ENCODE measurements at places on chromosomes 6 and 20.
A peak's percentile ranks its signal among the peaks of the same experiment; 100 is the strongest.

- no peak for DNase-seq
These were observed 754 bp downstream of the TNF start for GRCh38 chr6:31575952-31576685.

- DNase-seq, result no peak
These were observed 89.0 kb upstream of the MBOAT1 start for GRCh38 chr6:20301256-20301655.

GRCh38 chr20:41304002-41304401, 13.5 kb downstream of the ZHX3 start:
- no peak for DNase-seq

DNA sequence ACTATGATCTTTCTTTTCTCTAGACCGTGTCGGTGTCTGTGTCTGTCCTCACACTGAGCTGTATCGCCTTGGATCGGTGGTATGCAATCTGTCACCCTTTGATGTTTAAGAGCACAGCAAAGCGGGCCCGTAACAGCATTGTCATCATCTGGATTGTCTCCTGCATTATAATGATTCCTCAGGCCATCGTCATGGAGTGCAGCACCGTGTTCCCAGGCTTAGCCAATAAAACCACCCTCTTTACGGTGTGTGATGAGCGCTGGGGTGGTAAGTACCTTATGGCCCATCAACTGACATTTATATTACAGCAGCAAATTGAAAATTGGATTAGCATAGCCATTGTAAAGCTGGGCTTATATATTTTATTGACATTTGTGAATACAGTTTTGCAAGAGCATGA, 72.2 kb upstream of the GFRAL start:
- no peak for DNase-seq

DNA sequence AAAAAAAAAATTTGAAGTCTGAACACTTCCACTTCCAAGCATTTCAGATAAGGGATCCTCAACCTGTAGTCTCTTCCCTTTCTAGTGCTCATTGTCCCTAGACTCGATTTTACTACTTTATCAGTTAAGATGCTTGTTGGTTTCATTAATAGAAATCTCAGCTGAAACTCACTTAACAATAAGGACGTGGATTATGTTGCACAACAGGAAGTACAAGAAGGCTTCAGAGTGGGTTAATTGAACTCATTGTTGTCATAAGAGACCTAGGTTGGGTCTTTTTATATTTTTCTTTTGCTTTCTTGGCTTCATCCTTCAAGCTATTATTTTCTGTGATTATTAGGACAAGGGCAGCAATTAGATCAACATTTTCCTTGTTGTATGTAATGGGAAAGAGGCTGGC, 175.2 kb downstream of the CDKAL1 start:
- DNase-seq, result no peak

DNA sequence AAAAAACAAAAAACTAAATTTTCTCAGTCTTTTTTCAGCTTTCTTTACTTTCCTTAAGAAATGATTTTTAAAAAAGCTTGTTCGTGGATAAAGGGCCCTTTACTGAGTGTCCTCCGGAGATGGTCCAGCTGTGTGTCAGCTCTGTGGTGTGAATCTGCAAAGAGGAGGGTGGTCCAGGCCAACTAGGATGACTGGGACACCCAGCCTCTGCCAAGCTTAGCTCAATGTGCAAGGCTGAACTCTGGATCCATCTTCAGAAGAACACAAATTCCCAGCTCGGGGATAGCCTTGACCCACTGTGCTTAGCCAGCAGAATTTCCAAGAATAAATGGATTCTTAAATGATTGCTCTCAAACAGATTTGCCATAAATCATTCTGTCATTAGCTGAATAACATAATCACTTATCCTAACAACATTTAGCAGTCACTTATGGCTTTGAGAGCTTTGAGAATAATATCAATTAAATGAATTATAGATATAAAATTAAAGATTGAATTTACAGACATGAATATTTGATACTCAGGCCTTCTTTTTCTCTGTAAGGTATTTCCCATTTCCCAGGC, 14.2 kb upstream of the CALHM5 start:
- no peak for DNase-seq

DNA sequence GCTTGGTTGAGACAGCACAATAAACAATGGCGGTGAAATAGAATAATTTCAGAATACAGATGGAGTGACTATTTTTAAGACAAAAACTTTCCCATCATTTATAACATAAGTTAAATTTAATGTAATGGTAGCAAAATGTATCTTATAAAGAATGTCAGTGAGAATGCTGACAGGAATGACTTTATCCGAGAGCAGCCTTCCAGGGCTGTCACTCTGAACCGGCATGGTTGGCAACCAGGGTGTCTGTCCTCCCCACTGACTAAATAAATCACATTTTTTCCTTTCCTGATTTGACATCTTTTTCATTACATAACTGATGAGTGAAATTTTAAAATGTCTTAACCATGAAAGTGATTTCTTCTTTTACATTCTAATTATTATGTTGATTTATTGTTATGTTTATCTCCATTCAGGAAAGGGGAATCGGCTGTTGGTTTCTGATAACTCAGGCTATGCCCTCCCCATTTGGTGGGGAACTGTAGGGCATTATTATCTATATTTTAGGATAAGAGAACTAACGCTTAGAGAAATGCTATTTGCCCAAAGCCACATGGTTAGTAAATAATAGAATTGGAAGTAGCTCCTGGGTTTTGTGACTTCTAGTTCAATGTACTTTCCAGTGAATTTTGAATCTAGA, 109.2 kb upstream of the OGFRL1 start:
- no peak for DNase-seq

DNA sequence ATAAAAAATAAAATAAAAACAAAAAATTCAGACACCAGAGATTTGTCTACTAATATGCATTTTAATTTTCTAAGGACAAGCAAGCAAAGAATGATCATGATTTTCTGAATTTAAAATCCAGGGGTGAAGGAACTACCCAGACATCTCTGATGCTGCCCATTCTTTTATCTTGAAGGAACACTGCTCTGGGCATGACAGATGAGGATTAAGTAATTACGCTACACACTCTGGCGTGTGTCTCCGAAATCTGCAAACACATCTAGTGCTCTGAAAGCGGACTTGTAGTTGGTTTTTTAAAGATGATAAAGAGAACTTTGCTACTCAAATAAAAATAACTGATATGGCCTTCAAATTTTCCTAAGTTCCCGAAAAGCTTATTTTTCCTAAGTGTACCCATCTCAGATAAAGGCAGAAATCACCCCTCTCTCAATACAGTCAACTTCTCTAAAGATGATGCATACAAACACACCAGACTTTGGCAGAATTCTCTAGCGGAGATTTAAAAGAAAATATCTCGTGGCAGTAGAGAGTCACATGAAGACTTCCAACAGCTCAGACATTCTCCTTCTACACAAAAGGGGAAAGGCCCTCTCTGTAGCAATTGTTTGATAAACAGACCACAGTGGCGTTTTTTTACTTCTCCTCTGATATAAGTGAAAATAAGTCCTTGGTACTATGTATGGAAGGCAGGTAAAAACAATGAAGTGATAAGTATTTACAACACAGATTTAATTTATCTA, 133.8 kb downstream of the BACH2 start:
- no peak for DNase-seq

DNA sequence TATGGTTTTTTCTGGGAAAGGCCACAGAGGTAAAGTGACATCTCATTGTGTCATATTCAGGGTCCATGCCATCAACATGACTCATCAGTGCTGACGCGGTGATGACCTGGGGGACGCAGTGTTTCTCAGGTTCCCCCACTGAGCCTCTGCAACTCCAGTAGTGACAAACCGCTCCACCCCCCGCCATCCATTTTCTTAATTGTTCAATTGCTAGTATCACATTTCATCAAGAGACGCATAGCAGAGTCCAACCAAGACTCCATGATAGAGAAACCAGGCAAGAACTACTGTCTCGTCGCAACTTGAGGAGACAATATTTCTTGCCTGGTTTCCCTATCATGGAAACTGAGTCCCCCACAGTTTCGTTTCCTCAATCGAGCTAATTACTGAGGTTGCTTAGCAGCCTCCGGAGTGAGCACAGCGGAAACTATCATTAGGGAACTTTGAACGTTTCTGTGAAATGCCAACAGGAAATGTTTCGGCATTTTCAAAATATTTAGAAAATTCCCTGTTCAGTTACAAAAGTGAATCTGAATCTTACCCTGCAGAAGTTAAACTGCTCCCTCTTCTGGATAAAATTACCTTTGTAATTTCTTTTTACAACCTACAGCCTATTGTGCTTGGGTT, 12.2 kb upstream of the SERPINB1 start:
- DNase-seq, result peak; percentile 58

- no peak for DNase-seq
These were observed 292.3 kb upstream of the EYS start for GRCh38 chr6:65999288-65999791.

GRCh38 chr20:11234608-11235007, 560.8 kb upstream of the JAG1 start:
- DNase-seq, result no peak

GRCh38 chr6:159376516-159377158, 207.4 kb downstream of the FNDC1 start:
- no peak for DNase-seq

DNA sequence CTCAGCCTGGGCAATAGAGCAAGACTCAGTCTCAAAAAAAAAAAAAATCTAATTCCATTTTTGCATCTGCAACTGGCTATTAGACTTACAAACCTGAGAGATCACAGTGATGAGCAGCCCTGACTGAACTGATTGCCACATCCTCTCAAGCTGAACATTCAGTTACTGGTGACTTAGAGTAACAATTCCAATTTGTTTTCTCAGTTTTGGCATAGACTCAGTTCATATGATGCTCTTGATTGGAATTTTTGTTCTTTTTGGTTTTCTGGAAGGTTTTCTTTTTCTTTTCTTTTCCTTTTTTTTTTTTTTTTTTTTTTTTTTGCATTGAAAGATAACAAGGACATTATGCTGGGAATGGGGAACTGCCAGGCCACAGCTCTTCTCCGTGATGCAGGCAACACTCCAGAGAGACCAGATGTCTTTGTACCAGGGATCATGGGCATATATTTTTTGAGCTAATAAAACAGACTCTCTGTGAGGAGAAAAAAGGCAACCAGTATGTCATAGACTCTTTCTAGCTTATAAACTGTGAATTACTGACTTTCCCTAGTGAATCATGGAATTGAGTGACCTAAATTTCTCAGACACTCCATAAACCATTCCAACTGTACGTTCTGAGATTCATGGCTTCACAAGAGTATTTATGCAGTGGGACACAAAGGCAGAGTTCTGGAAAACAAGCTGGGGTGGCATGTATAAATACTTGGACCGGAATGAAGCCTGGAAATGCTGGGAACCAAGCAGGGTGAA, 86.0 kb upstream of the SLC2A12 start:
- DNase-seq, result no peak

- no peak for DNase-seq
These were observed 65.6 kb upstream of the RREB1 start for GRCh38 chr6:7042056-7042653.

GRCh38 chr6:12174878-12175277, 115.3 kb upstream of the EDN1 start:
- no peak for DNase-seq

- no peak for DNase-seq
These were observed 7.3 kb downstream of the ABT1 start for GRCh38 chr6:26604026-26604425.

DNA sequence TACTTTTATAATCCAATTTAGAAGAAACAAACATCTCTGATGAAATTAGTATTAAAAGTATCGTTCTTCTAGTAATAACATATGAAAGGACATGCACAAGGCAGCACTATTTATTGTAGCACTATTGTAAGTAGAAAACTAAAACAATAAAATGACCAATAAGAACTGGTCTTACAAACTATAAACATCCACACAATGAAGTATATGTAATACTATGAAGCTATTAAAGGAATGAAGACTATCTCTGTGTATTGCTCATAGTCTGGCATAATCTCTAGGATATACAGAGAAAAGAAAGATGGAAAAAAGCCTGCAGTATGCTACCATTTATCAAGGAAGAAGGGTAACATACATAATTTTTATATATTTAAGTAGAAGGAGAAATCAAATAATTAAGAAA, 16.7 kb downstream of the LCA5 start:
- DNase-seq, result no peak

- no peak for DNase-seq
These were observed 167.3 kb downstream of the CDH26 start for GRCh38 chr20:60125513-60125912.

GRCh38 chr20:13929836-13930235, 60.6 kb downstream of the SEL1L2 start:
- no peak for DNase-seq

- no peak for DNase-seq
These were observed 26.0 kb upstream of the RCAN2 start for GRCh38 chr6:46517202-46517601.

Data from fibroblast of skin of left quadriceps (primary cell).